ENCODE measurements at places on chromosomes 12 and 14.
A peak's percentile ranks its signal among the peaks of the same experiment; 100 is the strongest.

DNA sequence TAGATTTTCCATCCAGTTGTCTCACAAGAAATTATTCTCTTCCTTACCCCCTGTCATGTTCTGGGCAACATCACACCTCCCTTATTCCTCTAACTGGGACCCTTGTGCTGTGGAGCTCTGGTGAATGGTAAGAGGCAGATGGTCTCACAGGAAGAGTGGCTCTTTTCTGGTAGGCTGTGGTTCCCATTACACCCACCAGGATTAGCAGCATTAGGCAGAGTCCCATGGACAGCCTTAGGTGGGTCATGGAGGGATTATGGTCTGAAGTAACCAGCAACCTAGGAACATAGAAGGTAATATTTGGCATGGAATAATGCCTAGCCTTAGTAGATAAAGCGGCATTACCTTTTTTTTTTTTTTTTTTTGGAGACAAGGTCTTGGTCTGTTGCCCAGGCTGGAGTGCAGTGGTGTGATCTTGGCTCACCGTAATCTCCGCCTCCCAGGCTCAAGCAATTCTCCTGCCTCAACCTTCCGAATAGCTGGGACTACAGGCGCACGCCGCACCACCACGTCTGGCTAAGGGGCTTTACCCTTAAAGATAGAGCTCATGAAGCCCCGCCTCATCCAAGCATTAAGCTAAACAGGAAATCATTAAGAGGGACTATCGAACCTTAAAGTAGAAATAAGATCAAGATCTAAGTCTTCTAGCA, 4.0 kb downstream of the C14orf119 start:
- DNase-seq = no peak

DNA sequence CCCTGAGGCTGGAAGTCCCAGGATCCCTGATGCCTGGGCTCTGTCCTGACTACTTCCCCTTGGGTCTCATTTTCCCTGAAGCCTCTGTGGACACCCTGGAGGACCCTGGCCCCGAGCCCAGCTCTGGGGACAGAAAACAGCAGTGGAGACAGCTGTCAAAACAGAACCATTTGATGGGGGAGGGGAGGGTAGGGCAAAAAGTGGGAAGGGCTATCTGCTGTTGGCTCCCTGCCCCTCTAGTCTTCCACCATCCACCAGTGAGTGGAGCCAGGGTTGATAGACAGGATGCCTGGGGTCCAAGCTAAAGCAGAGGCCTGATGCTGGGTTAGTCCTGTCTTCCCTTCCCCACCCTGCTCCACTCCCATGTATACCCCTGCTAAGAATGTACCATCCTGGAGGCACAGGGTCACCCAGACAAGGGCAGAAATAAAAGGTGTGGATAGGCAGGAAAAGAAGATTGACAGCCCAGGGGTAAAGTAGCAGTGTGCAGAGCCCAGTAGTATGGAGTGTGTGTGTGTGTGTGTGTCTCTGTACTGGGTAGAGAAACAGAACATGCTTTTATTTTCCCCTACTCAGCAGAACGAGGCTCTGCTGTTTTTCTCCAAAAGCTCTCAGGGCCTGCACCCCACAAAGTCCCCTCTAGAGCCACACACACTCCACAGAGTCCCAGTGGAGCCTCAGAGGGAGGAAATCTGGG, 9.8 kb downstream of the ZNF385A start:
- no peak for DNase-seq

- DNase-seq = no peak
These were observed 6.8 kb downstream of the HNRNPC start for GRCh38 chr14:21262410-21262809.

- no peak for DNase-seq
These were observed 52.2 kb downstream of the CHST11 start for GRCh38 chr12:104508752-104509446.

GRCh38 chr12:45398552-45398951, 182.7 kb downstream of the ANO6 start:
- DNase-seq = no peak

DNA sequence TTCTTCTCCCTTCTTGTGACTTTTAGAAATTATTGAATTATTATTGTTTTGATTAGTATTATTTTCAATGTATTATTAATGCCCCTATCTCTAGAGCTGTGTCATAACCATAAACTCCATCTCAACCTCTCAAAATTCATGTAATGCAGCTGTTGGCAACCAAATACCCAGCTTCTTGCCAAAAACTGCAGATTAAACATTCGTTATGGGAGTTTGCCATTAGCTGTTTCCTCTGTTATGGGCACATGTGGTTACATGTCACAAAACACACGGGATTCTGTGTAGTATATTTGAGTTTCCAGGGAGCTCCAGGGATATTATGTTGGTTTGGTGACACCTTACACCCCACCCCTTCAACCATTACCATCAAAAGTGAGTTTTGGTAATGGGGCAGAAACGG, 2.8 kb upstream of the ALX1 start:
- DNase-seq = no peak

GRCh38 chr12:101908395-101908794, 31.0 kb downstream of the DRAM1 start:
- no peak for DNase-seq

- DNase-seq = no peak
These were observed 11.0 kb downstream of the GPR135 start for GRCh38 chr14:59454139-59454538.

DNA sequence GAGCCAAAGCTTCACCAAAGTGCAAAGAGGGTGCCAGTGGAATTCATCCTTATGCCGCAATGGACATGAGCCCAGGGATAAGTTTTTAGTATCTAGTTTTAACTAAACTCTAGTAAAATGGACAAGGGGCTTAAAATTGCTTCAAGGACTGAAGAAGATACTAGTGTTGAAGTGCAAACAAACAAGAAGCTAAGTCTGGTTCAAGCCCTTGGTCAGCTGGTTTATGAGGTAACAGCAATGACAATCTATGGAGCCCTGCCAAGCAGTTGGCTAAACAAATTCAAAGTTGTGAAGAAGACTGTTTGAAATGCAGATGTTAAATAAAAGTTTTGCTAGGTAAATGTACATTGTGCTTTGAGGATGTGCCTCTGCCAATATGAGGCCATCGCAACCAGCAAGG, 209.4 kb downstream of the KTN1 start:
- no peak for DNase-seq

DNA sequence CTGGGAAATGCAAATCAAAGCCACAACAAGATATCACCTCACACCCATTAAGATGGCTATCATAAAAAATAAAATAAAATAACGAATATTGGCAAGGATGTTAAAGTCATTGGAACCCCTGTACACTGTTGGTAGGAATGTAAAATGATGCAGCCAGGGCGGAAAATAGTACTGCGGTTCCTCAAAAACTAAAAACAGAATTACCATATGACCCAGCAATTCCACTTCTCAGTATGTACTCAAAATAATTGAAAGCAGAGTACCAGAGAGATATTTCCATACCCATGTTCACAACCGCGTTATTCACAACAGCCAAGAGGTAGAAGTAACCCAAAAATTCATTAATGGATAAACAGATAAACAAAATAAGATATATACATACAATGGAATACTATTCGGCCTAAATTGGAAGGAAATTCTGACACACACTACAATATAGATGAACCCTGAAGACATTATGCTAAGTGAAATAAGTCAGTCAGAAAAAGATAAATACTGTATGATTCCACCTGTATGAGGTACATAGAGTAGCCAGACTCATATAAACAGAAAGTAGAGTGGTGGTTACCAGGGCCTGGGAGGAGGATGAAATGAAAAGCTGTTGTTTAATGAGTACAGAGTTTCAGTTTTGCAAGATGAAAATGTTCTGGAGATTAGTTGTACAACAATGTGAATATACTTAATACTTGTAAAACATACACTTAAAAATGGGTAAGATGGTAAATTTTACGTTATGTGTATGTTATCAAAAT, 84.6 kb downstream of the TXNDC16 start:
- DNase-seq = no peak

DNA sequence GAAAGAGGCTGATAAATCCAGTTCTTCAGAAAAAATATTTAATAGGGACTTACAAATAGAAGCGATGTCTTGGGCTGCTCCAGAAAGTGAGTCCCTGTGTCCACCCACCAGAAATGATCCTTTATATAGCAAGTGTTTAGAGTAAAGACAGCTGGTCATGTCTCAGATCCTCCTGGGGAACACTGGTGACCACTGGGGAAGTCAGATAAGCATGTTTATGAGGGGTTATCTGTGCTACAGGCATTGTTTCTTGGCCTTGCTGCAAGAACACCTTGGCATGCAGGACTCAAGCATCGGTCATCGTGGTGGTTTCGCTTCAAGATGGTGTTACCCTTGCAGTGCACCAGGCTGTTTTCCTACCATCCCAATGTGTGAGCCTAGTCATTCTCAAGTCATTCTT, 27.2 kb downstream of the CPM start:
- no peak for DNase-seq

GRCh38 chr12:71760471-71760870, 5.8 kb downstream of the RAB21 start:
- DNase-seq = no peak

DNA sequence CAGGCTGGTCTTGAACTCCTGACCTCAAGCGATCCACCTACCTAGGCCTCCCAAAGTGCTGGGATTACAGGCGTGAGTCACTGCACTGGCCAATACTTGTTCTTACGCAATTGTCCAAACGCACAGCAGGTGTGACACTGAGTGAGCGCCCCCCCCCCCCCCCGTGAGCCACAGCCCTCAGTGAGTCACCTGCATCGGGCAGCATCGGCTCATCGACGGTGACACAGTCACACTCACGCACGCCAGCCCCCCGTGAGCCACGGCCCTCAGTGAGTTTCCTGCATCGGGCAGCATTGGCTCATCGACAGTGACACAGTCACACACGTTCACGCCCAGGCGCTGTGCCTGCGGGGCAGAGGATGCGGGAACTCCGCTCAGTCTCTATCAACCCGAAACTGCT, 42.5 kb downstream of the GALNT9 start:
- peak; percentile 1 for DNase-seq

DNA sequence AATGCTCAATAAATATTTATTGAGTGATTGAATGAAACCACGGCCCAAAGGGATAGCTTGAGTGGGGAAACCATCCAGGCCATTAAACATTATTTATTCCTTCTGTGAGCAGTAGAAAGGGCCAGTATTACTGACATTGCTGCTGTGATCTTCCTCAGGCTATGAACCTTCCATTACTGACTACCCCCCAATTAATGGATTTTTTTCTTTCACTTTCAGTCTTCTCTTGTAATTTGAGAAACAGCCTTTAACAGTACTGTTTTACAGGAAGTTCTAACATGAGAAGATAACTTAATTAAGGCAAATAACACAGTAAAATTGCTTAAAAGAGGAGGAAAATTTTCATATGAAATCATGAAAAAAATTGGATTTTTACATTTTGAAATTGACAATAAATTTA, 629.5 kb downstream of the TRHDE start:
- no peak for DNase-seq

DNA sequence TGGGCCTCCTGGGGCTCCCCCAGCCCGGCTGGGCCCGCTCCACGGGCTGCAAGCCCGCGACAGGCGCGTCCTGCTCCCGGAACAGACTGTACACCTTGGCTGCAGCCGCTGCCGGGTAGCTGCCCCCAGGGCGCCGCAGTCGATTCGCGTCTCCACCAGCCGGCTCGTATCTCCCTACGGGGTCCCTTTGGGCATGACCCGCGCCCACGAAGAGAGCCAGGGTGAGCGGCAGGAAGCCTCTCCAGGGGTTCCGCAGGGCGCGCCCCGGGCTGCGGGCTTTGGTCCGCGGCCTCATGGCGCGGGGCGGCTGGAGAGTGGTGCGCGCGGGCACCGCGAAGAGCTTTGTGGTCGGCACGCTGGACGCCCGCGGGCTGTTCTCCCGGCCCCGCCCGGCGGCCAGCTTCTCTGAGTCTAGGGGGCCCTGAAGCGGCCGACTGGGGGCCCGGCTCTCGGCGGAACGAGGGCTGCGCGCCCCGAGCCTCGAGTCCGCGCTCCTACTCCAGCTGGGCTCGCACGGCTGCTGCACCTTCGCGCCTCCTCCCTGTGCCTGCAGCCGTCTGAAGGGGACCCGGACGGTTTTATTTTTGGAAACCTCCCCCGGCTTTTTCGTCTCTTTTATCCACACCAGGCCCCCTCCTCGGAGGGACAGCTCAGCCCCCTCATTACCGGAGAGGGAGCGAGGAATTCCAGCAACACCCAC, at the start of gene LTBP2:
Gene LTBP2 (minus strand): TSS at position 588 of the 700 bp plus-strand sequence. CDS start 293 bp downstream, at position 295.
- no peak for DNase-seq

GRCh38 chr12:31456562-31456961, 130.6 kb upstream of the SINHCAF start:
- DNase-seq = no peak

GRCh38 chr14:74829251-74829650, 46.7 kb downstream of the PROX2 start:
- DNase-seq = no peak

DNA sequence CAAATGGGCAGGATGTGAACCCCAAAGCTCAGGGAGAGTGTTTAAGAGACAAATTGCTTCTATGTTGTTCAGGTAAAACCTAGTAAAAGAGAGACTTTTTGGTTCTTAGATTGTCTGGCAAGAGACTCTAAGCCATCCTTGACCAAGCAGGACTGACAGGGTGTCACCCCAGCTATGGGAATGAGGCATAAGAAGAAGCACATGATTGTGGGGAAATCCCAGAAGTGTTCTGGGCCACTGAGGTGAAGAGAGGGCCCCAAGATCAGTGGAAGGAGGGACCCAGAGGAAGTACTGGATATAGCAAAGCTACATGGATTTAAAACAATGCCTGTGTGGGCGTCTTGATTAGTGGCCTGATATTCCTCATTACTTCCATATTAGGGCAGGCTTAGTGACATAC, 99.0 kb downstream of the SAMD4A start:
- no peak for DNase-seq

DNA sequence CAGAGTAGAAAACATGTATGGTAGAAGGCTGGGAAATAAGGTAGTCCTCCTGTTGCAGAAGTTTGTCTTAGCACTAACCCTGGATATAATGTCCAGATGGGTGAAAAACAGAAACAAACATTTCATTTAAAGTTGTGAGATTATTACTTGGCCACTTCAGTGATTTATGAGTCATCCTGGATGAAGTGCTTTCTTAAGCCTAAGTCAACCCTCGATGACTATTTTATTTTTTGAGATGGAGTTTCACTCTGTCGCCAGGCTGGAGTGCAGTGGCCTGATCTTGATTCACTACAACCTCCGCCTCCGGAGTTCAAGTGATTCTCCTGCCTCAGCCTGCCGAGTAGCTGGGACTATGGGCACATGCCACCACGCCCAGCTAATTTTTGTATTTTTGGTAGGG, 10.2 kb downstream of the DLST start:
- no peak for DNase-seq

GRCh38 chr12:112989806-112990205, 11.5 kb downstream of the OAS2 start:
- no peak for DNase-seq

- DNase-seq = no peak
These were observed 60.0 kb downstream of the BBS10 start for GRCh38 chr12:76288218-76288617.

DNA sequence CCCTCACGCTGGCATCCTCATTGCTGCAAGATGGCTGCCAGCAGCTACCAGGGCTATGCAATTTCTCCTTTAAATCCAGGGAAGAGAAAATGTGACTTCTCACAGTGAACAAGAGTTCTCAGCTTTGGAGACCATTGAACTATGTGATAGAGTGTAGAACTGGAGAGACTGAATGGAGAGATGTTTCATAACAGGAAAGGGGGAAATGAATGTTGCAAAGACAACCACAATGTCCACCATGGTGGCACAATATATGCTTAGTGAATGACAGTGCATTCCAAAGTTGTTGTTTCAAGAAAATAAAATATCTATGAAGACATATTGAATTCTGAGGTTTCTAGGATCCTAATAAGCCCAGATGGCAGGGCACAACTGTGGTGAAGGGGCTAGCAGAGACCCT, 13.2 kb upstream of the COCH start:
- DNase-seq = no peak

Measured in stimulated activated CD8-positive, alpha-beta memory T cell treated with anti-CD3 and anti-CD28 coated beads, Interleukin-2, amount 100 ng/mL, for 48 hours (primary cell).